ENCODE measurements at places on chromosomes 2 and 18.
A peak's percentile ranks its signal among the peaks of the same experiment; 100 is the strongest.

DNA sequence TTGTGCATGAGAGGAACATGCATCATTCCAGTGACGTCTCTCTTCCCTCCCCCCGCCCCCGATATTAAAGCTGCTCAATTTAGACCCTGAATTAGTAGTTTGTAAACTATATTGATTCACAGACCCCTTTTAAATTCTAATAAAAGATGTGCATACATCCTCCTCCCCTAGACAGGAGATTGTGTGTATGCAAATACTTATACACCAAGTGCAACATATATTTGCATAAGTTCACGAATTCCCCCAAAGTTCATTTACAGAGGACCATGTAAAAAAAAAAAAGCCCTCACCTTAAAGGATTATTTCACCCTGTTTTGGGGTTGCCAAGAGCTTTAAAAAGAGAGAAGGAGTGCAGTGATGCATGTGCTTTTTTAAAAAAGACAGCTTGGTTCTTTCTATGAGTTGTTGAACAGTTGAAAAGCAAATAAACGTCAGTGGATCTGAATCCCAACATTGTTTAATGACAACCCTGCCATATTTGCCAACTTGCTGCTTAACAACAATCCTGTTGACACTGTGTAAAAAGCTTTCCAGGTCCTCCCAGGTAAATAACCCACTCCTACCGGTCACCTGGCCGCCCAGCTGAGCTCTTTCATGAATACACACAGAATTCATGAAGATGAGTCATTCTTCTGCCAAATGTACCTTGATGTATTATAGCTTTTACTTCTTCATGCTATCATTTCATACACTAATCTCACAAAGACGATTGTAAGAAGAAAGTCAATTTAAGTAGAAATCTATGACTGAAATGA is 211.5 kb downstream of the IKZF2 start:
- no peak for DNase-seq

DNA sequence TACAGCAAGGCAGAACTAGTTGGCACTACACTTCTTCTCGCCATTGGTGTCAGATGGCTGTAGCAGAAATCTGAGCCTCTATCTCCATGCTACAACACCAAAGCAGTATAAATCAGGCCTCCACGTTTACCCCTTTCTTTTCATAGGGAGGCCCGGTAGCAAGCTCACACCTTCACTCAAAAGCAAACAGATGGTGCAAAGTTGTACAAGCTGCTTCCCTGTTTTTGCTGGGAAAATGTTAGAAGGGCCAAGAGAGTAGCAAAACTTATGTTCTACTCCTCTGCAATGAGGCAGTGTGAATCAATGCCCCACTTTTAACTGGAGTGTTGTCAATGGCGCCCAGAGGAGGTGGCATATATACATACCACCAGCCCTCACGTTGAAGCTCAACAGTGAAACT is 369.6 kb upstream of the NRXN1 start:
- DNase-seq: no peak

- DNase-seq: no peak
Observed at GRCh38 chr18:77323640-77324299, 74.1 kb downstream of the GALR1 start.

DNA sequence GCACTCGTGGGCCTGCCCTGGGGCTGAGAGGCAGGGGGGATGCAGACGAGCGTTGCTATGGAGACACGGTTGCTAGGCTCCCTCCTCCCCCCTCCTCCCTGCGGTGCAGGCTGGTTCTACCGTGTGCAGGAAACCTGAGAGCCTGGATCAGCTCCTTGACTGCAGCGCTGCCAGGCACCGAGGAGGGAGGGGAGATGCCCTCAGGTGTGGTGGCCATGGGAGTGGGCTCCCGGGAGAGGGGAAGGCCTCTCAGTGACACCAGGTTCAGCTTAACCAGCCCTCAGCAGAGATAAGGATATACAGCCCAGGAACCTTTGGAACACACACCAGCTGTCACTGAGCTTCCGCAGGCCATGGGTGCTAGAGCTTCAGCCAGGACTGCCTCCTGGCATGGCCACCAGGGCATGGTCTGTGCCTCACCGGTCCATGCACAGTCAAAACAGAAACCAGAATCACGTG is 124.4 kb upstream of the PXDN start:
- DNase-seq: no peak

GRCh38 chr2:24434541-24434940 is 56.5 kb upstream of the NCOA1 start:
- no peak for DNase-seq

DNA sequence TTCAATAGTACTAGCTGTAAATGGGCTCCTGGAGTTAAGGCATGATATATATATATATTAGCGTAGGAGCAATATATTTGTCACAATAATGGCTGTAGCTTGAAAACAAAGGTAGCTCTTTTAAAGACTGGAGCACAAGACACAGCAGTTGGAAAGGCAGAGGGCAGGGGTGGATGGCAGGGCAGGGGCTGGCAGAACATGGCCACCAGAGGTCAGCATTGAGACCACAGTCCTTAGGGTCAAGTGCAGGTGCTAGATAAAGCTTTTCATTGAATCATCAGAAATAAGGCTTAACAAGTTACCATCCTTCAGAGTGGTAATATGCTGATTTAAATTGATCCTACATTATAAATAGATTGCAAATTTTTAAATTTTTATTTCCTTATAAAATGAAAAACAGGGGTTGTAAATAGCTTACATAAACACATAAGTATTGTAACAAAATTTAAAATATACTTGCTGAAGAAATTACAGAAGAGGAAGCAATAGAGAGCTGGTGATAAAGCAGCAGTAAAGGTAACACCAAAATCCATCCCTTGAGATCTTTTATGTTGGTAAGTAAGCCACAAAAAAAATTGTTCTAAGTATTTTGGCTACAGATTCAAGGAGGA is 161.2 kb upstream of the PIEZO2 start:
- DNase-seq: peak; percentile 15

- no peak for DNase-seq
Observed at GRCh38 chr2:9968553-9969497, 17.3 kb downstream of the GRHL1 start.

DNA sequence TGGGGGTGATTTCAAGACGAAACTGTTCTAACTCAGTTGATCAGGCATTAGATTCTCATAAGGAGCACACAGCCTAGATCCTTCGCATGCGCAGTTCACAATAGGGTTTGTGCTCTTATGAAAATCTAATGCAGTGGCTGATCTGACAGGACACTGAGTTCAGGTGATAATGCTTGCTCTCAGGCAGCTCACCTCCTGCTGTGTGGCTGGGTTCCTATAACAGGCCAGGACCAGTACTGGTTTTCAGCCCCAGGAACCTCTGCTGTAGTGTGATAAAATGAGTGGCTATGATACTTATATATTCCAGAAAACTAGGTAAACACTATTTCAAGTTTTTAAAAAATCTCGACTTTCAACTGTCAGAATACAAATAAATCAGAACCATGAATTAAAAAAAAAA is 271.4 kb downstream of the GALNT13 start:
- no peak for DNase-seq

- no peak for DNase-seq
Observed at GRCh38 chr18:377088-377487, 109.2 kb upstream of the THOC1 start.

GRCh38 chr18:49561289-49562193 is at the start of gene LIPG:
LIPG (plus strand) TSS chr18:49562057; CDS start chr18:49562309, 252 bp downstream.
- peak; percentile 92 for DNase-seq

- no peak for DNase-seq
Observed at GRCh38 chr2:85668009-85668856, at the start of gene SFTPB. SFTPB (minus strand) TSS chr2:85668199; CDS start chr2:85668183, 16 bp downstream.

GRCh38 chr2:137202318-137202717 is 437.0 kb downstream of the THSD7B start:
- peak; percentile 12 for DNase-seq

DNA sequence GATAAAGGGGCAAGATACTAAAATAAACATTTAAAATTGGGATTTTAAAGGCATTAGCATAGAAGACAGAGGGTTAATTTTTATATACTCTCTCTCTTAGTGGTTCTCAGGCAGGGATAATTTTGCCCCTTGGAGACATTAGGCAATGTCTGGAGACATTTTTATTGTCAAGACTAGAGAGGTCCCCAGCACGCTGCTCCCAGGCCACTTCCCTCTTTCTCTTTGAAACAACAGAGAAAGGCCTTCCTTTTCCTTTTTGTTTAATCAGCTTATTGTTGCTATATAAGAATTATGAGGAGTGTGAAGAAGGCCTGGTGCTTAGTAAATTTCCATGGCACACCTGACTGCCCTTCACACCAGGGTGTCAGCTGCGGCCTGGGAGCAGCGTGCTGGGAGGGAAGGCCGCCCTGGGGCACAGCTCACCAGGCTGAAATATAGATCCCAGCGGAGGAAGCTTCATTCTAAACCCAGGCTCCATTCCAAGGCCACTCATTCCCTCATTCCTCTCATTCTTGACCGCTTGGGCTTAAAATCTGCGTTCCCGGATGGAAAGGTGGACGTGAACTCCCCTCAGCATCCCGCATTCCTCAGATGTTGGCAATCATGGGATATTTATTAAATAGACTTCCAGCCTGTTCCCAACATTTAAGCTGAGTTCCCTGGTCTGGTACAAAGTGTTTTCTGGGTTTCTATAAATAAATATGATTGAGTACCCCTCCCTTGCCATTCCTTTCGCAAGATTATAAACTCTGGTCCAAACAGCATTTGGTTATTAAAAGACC is 22.5 kb downstream of the SLC14A2 start:
- no peak for DNase-seq

- DNase-seq: peak; percentile 73
Observed at GRCh38 chr2:27723372-27724144, 48.0 kb upstream of the MRPL33 start.

- DNase-seq: no peak
Observed at GRCh38 chr2:17792515-17792914, 23.7 kb upstream of the MSGN1 start.

DNA sequence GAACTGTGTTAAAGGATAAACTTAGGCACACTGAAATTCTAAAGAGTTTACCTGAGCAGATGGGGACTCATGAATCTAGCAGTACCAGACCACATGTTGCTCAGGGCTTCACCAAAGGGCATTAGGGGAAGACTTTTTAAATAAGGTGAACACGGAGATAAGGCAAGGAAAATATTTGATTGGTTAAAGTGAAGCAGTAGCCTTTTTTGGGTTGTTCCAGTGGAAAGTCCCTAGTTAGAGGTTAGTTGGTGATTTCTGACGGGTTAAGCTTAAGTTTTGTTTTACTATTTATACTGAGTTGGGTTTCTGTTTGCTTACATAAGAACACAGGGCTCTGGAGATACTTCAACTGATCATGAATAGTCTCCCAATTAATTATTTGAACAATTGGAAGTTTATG is 722.5 kb downstream of the SOCS6 start:
- DNase-seq: no peak

DNA sequence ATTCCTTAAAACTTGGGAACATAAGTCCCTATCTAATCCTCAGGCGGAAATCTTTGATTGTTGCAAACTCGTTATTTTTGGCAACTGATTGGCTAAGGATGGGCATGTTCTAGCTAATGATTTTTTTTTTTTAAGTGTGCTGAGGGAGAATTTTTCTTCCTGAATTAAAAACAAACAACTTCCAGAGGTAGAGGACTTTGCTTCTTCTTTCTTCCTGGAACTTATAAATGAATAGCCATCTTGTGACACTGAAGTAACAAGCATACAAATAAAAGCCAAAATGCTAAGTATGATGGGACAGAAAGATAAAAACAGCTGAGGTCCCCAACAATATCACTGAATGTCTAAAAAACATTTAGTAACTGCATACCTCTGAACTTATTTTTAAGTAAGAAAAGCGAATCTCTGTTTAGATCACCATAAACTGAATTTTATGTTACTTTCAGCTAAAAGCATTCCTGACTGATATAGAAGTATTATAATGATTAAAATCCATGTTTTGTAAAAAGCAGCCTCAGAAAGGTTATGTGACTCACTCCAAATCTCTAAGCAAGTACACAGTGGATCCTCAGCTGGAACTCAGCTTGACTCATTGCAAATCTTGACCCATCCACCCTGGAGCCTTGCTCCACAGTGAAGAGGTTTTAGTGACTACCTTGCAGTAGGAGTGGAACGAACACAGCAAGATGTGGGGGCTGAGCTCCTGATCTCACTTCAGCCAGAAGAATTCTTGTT is 344.4 kb downstream of the CLIP4 start:
- DNase-seq: no peak

Measured in renal pelvis (tissue), 12 donors.